ENCODE measurements at places on chromosomes 13 and 19.

GRCh38 chr13:59774491-59774971, 389.2 kb downstream of the DIAPH3 start:
- DNase-seq = no peak

DNA sequence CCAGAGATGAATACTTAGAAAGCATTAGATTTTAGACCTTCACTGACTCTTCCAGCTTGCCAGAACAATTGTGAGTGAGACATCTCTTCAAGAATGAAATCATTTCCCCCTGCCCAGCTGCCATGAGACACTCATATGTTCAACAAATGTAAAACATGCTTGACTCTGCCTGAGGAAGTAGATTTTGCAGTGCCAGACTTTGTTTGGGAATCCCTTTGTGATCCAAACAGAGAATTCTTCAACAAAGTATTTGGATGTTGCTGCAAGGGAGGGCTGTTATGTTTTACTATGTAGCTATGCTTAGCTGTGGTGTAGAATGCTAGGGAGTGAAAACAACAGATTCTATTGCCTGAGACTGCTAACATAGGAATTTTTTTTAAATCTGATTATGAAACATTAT, 416.4 kb downstream of the DCT start:
- no peak for DNase-seq

- DNase-seq = peak; percentile 57
Measured at GRCh38 chr13:91375116-91375729, 23.2 kb upstream of the GPC5 start.

GRCh38 chr13:77898097-77898496, 20.5 kb downstream of the EDNRB start:
- peak; percentile 17 for DNase-seq

GRCh38 chr19:49502866-49503581, 6.8 kb downstream of the RPS11 start:
- no peak for DNase-seq

- no peak for DNase-seq
Measured at GRCh38 chr19:45071969-45072790, 4.1 kb downstream of the ZNF296 start.

- no peak for DNase-seq
Measured at GRCh38 chr13:44012910-44013757, 133.4 kb downstream of the LACC1 start.

DNA sequence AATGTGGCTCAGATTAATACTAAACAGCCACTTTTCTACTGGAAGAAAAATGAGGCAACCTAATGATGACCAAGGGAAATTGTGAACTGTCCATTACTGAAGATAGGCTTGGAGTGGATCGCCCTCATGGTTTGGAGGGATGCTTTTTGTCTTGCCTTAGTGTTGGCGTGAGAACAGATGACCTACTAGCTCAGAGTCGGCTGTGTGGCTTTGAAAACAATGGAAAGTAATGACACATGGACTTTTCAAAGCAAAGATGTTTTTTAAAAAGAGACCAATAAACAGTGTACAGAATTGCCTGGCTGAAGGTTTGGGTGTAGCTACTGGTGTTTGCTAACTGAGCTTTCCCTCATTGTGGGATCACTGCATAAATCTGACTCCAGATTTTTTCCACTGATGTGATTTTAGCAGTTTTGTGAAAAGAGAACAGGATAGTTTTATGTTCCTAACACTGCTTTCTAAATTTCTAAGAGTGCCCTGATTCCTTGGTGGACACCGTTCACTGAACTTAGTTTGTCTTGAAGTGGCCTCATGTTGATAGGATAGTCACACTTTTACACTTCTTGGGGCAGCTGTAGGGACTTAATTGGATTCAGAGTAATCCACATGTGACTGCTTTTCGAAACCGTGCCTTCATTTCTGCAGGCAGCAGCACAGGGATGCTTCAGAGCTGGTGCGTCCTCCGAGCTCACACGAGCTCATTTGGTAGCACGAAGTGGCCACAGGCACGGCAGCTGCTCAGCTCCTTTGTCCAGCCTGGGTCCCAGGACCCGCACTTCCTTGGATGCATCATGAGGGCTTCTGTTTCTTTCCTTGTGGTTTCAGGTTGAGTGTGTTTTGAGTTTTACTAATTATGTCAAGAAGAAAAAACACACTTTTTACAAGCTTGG, 4.3 kb downstream of the CEBPG start:
- DNase-seq = no peak

GRCh38 chr19:51059715-51060114, 5.2 kb downstream of the KLK13 start:
- DNase-seq = no peak

DNA sequence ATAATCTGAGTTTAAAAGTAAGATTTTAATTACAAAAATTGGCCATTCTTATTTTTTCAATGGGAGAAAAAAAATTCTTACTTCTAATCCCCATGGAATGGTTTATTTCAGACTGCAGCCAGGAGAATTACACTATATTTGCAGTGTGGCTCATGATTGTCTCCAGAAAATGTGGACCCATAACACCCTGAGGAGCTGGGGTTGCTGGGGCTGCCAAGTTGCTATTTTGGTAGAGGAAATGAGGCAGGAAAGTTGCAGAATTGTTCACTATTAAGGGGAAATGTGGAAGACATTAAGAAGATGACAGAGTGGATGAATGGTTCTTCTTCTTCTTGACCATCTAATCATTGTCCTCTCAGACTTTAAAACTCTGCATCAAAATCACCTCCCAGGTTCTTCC, 4.6 kb upstream of the SCEL start:
- no peak for DNase-seq

DNA sequence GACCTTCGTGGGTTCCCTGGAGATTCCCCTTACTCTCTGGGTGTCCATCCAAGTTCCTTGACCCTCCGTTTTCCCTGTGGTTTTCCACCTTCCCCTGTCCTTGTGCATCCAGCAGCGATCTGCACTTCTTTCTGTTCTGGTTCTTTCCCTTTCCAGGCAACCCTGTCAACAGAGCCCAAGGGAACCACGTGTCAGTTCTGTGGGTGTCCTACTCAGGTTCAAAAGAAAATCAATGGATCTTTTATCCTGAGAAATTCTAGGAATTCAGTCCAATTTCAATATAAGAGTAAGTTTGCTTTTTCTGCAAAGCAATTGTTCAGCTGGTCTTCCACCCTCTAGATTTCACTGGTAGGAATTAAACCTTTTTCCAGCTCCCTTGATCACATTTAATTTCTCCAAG, 1394.8 kb upstream of the SLC10A2 start:
- no peak for DNase-seq

DNA sequence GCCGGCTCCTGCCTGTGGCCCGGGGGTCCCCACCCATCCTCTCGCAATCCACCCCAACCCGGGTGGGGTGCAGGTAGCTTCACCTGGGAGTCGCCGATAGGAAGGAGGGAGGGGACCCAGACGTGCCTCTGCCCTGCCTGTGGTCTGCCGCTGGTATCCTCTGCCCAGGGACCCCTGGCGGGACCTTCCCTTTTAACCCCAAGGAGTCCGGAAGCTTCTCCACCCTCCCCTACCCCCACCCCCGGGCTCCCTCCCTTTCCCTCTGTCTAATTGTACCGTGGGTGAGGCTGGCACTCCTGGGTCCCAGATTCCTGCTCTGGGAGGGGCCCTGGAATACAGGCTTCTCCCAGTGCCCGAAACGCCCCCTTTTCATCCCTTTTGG, at the start of gene KLK10:
TSS of gene KLK10 (minus strand) at position 166 of the 382 bp plus-strand sequence. CDS start 579 bp downstream, outside the sequence.
- DNase-seq = no peak

DNA sequence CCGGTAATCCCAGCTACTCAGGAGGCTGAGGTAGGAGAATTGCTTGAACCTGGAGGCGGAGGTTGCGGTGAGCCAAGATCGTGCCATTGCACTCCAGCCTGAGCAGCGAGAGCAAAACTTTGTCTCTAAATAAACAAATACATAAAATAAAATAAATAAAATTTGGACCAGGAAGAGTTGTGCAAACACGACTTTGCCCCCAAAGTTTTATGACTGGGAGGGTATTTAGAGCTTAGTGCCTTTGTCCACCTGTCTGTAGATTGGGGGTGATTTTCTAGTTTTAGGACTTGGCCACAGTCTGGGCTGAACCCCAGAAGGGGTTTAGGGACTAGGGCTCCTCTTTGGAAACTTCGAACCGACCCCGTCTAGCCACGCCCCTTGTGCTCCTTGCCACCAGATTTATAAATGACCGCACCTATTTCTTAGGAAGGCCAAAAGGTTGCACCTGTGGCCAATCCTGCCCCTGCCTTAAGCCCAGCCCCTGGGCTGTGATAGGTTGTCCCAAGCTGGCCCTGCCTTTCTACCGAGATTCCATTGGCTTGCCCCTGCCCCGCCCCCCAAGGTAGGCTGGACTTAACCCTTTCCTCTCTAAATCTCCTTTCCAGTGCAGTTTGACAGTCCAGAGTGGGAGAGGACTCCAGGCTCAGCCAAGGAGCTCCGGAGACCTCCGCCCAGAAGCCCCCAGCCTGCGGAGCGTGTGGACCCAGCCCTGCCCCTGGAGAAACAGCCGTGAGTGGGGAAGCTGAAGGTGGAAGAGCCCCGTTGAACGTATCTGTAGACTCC, 5.3 kb downstream of the SHD start:
- DNase-seq = no peak

DNA sequence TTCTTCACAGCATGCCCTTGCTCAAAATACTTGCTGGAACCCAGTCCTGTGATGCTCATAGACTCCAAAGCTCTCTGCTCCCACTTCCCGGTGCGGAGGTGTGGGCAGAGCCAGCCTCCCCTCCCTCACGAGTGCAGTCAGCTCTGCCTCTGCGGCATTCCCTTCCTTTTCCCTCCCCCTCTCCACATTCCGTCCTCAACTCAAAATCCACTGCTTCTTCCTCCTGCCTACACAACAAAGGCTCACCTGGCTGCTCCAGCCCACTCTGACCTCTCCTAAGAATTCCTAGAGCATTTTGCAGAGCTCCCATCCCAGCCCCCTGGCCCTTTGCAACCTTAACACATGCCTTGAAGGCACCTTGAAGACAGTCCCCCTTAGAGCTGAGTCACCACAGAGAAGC, 527.9 kb downstream of the MYO16 start:
- no peak for DNase-seq

DNA sequence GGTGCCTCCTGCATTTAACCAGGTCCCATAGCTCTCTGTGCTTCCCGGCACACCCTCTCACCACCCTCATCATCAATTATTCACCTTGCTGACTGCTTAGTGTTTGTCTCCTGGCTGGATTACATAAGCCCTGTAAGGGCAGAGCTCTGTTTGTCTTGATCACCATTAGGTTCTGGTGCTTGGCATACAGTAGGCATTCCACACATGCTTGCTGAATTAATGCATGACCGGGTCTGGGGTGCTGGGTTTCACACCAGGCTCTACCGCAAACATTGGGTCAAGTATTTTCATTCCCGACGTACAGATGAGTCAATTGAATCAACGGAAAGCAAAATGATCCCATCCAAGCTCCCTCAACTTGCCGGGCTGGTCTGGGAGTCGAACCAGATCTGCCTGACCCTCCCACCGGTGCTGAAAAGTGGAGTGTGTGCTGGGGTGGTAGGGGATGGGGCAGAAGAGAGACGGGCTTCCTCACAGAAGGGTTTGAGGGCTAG, 28.5 kb downstream of the VAV1 start:
- no peak for DNase-seq

DNA sequence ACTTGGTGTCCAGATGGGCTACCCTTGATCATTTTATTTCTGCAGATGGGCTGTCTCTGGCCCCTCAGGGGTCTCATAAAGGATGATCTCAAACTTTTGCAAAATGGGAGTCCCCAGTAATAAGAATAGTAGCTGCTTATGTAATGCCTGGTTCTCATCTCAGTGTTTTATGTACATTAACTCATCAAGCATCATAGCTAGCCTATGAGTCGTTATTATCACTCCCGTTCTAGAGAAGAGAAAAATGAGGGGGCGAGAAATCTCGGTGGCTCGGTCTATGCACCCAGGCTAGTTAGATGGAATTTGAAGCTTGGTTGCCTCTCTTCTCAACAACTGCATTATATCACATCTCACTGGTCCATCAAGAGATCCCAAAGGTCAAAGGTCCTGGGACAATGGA, 3.4 kb downstream of the CACNG6 start:
- no peak for DNase-seq

GRCh38 chr13:34751044-34751443, 191.0 kb upstream of the NBEA start:
- DNase-seq = no peak

- peak; percentile 63 for DNase-seq
Measured at GRCh38 chr13:27379694-27380641, 44.5 kb upstream of the GTF3A start.

DNA sequence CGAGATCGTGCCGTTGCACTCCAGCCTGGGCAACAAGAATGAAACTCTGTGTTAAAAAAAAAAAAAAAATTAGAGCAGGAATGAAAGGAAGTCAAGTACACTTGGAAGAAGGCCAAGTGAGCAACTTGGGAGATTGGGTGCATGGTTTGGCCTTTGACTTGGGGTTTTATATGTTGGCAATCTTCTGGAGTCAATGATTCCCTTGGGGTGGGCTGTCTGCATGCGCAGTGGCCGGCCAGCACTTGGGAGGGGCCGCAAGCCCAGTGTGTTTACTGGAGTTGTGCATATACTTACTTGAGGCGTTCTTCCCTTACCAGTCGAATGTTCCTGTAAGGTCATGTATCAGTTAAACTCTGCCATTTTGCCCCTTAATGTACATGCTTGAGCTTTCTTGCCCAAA, 103.9 kb downstream of the FAM216B start:
- no peak for DNase-seq

GRCh38 chr13:28425793-28426192, 69.1 kb downstream of the FLT1 start:
- DNase-seq = no peak

DNA sequence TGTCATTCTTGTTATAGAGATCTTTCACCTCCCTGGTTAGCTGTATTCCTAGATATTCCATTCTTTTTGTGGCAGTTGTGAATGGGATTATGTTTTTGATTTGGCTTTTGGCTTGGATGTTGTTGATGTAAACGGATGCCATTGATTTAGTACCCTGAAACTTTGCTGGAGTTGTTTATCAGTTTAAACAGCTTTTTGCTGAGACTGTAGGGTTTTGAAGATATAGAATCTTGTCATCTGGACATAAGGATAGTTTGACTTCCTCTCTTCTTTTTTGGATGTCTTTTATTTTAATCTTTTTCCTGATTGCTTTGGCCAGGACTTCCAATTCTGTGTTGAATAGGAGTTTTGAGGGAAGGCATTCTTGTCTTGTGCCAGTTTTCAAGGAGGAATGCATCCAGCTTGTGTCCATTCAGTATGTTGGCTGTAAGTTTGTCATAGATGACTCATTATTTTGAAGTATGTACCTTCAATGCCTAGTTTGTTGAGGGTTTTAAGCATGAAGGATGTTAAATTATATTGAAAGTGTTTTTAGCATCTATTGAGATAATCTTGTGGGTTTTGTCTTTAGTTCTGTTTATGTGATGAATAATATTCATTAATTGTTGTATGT, 16.8 kb downstream of the ZNF431 start:
- DNase-seq = no peak

- no peak for DNase-seq
Measured at GRCh38 chr13:22517544-22517943, 663.2 kb upstream of the SGCG start.

All from GM10248 (cell line).